ENCODE measurements at places on chromosomes 6 and 20.

DNA sequence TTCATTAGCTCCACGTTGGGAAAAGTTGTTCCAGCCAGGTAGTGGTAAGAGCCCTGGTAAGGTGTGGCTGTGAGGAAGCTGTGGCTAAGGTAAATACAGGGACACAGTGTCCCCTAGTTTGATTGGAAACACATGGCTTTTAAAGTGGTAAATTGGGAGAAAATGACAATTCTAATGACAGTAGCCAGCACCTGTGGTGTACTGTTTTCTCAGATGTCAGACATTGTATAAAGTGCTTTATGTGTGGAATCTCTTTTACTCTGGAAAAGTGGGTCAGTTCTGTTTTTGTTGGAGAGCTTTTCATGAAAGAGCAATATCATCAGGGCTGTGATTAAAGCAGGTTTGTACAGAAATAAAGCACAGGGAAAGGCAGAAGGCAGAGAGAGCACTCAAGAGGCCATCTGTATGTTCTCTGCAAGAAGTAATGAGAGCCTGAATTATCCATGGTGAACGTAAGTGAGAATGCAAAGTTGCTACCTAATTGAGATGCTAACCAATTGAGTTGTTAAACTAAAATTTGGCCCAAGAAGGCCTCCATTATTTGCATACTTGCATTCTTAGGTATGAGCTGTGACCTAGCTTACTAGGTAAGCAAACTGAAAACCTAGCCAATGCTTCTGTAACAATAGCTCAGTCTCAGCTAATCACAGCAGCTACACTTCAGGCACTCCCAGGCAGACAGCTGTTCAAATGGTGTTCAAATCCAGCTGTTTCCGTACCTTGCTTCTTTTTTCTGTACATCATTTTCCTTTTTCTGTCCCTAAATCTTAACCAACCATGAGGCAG is 28.2 kb downstream of the MRAP2 start:
- DNase-seq = no peak

GRCh38 chr20:61161726-61162390 is 90.2 kb upstream of the CDH4 start:
- no peak for DNase-seq

- no peak for DNase-seq
Observed at GRCh38 chr6:132893772-132894490, 79.6 kb downstream of the RPS12 start.

GRCh38 chr20:34112600-34113101 is 608 bp upstream of the EIF2S2 start:
- no peak for DNase-seq

DNA sequence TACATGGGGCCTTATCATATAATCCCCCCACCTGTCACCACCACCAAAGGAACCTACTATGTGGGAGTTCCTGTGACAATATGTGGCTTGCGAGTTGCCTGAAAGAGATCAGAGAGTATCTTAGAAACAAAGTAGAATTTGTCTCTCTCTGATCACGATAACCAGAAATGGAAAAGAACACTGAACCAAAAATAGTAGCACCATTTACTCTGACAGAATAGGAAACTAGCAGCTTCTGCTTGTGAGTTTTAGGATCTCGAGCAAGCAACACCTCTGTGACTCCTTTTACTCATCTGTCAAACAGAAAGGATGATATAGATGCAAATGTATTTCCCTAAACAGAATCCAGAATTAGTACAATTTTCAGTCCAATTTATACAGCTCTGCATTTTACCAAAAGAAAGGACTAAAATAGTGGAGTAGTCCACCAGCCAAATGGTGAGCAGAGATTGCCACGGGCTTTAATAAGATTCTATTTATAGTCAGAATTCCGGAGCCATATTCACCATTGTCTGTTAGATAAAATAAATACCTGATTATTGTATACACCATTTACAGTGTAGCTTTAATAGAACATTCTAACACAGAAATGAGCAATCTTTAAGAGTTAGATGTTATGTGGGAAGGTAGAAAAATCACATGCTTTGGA is 19.9 kb upstream of the STMND1 start:
- no peak for DNase-seq

GRCh38 chr6:64123761-64124633 is 488.4 kb downstream of the PHF3 start:
- DNase-seq = peak; percentile 35

- DNase-seq = no peak
Observed at GRCh38 chr20:276620-277495, 13.7 kb downstream of the C20orf96 start.

- DNase-seq = no peak
Observed at GRCh38 chr20:17654649-17655285, 27.3 kb downstream of the RRBP1 start.

GRCh38 chr20:62952968-62953838 is 694 bp downstream of the SLC17A9 start:
- DNase-seq = no peak

- peak; percentile 45 for DNase-seq
Observed at GRCh38 chr6:40472353-40472752, 114.8 kb downstream of the LRFN2 start.

DNA sequence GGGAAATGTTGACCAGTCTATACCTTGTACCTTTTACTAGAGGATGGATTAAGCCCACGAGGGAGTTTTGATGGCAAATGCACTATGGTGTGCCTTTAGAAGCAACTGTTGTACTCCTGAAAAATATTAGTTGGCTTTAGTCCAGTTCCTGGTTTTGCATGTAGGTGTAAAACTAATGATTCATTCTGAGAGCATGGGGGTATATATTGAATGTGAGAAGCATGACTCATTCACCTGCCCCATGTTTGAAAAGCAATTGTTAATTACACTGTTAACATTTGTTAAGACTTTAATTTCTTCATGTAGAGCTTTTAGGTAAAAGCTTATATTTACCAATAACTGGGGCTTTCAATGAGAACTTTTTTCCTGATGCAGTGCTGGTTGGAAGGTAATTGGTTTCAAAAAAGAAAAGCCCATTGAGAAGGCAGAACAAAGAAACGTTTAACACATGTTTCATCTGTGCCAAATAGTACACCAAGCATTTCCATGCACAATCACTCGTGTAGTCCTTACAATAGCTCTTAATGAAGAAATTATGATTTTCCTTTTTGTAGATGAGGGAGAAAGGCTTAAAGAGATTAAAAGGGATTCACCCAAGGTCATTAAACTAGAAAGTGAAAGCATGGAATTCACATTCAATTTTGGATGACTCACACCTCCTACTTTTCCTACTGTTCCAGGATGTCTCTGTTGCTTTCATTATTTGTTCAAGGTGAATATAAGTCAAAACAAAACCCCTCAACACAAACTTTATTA is 134.1 kb downstream of the CCDC170 start:
- no peak for DNase-seq

DNA sequence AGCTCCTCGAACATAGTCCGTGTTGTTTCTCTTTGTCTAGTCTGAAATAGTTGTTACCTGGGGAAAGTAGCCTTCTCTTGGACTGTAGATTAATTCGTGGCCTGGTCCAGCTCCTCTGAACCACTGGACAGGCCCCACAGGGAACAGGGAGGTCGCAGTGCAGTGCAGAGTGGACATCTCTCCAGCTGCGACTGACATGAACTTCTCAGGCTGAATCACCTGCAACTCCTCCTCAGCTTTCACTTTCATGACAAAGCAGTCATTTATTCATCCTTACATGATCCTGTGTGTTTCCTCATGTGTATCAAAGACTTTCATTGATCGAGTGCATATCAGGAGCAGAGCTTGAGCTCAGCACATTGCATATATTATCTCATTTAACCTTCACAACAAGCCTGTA is 19.1 kb upstream of the SIRPG start:
- no peak for DNase-seq

GRCh38 chr6:159017757-159018559 is 18.0 kb upstream of the RSPH3 start:
- no peak for DNase-seq

DNA sequence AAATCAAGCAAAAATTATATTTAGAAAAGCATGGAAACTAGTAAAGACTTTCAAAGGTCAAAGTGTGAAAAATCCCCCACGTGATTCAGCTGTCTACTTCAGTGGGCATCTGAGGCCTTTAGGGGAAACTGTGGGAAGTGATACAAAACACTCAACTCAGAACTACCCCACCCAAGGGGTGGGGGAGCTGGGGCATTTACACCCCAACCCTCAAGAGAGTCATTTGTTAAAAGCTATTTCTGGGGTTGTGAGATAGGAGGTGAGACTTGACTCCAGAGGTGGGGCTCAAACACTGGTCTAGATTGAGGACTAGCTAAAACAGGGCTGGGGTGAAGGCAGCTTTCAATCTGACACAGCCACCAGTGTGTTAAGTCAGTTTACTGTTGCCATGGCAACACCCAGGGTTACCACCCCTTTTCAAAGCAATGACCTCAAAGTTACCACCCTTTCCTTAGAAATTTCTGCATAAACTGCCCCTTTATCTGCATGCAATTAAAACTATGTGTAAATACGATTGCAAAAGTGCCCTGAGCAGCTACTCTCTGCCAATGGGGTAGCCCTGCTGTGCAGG is 9.9 kb upstream of the GTSF1L start:
- no peak for DNase-seq

GRCh38 chr6:133184798-133185372 is 56.3 kb upstream of the EYA4 start:
- no peak for DNase-seq

- no peak for DNase-seq
Observed at GRCh38 chr20:9054176-9054575, 14.7 kb upstream of the PLCB4 start.

GRCh38 chr6:33248643-33248931 is 23.1 kb downstream of the VPS52 start:
- DNase-seq = peak; percentile 39

- no peak for DNase-seq
Observed at GRCh38 chr20:25271486-25272222, 23.8 kb downstream of the PYGB start.

GRCh38 chr20:41782730-41783406 is 164.7 kb upstream of the CHD6 start:
- no peak for DNase-seq

DNA sequence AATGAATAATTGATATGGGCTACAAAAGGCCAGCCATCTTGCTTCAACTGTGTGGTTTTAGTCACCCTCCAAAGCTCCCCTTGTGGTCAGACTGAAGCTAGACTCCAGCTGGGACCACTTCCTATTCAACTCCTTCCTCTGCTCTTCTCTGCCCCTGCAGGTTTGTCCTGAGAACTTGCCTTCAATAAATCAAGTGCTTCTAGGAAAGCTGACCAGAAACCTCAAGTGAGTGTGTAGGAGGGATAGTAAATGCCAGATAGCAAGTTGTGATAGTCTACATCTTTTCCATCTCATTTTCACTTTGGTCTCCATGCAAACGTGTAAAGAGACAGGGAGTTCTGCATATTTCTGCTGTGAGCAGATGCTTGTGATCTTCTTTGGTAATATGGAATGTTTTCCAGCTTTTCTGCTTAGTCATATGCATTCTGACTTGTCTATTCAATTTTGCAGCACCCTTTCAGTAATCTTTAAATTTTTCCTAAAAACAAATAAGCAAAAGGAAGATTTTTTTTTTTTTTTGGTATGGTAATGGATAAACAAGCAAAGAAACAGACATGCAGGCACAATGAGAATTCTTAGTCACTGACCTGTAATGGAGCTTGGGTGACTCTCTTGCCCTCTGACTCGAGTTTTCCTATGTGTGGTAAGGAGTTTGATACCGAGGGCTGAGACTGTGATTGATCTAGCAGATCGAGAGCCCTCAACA is 201.3 kb upstream of the BTBD3 start:
- DNase-seq = no peak

GRCh38 chr20:9611921-9612320 is 97.5 kb downstream of the LAMP5 start:
- DNase-seq = no peak

GRCh38 chr6:12404651-12405050 is 114.5 kb downstream of the EDN1 start:
- no peak for DNase-seq

DNA sequence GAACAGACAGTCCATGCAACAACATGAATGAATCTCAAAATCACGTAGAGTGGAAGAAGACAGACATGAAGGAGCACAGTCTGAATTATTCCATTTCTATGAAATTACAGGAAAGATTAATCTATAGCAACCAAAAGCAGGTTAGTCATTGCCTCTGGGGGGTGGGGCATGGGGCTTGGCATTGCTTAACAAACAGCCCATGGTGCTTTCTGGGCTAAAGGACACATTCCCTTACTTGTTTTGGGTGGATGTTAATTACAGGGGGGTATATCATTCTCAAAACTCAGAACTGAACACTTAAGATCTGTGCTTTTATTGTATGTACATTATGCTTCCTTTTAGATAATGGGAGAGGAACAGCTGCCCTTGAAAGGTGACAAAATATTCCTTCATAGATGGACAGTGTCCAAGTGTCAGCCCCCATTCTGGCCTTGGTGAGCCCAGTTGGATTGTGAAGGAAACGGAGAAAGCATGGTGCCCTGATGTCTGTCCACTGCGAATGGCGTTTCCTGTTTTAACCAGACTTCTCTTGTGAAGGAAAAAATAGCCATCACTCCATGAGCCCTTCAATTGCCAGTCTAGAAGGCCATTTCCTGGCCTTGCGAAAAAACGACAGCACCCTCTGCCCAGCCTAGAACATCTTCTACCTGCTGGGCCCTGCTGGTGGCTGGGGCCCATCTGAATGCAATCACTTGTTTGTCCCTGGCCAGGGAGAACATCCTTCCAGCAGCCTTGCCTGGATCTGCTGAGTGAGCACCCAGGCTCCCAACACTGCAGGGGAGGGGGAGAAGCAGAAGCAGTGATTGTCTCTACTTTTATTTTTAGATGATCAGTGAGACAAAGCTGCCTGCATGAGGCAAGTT is 179.7 kb downstream of the BCAS1 start:
- no peak for DNase-seq

GRCh38 chr20:33334111-33334510 is 51.1 kb downstream of the BPIFB1 start:
- no peak for DNase-seq

DNA sequence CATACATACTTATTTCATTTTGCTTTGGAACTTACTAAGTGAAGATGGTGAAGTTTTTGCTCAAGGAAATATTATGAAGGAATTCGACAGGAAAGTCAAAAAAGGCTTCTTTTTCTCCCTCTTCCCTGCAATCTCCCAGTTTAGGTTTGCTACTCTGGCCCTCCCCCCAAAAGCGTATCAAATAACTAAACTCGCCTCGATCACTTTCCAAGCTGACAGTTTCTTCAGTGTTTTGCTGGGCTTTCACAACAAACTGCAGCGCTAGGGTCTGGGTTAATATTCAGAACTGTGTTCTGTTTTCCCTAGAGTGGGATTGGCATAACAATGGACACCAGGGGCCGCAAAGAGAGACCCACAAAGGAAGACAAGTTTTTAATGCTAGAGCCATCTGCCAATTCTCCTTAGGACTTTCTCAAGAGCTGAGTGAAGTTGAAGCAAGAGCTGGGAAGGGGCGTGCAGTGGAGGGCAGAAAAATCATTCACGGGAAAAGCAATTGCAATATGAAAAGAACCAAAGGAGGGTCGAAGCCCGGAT is 57.8 kb downstream of the ATP9A start:
- DNase-seq = no peak

Measured in NCI-H446 treated with DMSO at 0.1 percent for 48 hours (cell line).